ENCODE measurements at places on chromosomes 2 and 18.

DNA sequence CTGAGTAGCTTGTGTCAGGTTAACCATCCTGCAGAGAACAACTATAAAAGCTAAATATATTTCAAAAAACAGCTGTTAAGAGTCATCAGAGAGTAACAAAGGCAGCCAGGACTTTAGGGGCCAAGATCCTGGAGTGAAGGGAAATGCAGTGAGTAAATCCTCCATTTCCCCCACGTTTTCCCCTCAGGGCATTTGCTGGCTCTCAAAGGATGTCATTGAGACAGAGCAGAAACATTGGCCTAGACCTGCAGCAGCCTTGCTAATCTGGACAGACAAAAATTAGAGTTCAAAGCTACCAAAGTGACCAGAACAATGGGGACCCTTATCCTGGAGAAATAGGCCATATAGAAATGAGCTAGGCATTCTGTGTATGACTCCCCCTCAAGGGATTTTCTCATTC is 21.1 kb upstream of the KLHL29 start:
- DNase-seq, result no peak

DNA sequence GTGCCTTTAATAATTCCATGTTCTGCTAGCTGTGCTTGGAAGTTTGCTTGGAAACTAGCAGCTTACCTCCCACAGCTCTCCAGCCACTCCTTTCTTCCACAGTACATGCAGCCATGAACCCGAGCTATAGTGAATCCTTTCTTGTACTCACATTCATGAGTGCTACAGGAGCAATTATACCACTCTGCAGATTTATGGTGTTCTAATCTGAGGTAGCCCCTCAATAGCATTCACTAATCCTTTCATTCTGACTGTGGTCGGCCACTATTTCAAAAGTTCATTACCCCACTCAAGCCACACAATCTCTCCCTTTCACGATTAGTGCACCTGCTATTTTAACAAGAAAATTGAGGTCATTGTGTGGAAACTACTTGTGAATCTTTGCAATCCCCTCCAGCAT is 53.2 kb downstream of the CSRNP3 start:
- DNase-seq, result no peak

GRCh38 chr2:51039581-51039980 is 7.6 kb upstream of the NRXN1 start:
- DNase-seq, result no peak

GRCh38 chr2:216405588-216405987 is 6.7 kb upstream of the SMARCAL1 start:
- DNase-seq, result no peak

GRCh38 chr18:5238371-5238976 is 41.4 kb upstream of the AKAIN1 start:
- no peak for DNase-seq

DNA sequence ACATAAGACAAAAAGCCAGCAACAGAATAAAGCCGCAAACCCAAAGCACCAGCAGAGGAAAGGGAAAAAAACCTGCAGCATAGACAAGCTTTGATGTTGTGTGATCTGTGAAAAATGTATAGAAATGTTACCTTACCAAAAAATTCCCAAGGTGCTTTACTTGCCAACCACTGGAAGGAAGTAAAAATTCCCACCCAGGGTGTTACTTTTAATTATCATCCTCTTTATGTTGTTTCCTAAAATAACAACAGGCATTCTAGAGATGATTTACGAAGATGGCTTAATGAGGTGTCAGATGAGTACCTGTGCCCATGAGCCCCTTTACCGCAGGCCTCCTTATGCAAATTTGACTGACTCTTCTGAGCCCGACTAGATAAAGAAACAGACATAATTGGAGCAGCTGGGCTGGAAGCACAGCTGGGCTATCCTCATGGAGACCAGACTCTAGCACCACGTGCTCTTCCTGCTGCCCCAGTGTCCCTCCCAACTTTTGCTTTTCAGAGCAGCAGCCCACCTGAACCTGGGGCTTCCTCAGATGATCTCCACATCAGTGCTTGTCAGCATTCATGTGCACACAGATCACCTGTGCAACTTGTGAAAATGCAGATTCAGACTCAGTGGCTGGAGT is 41.5 kb downstream of the SRSF7 start:
- no peak for DNase-seq

DNA sequence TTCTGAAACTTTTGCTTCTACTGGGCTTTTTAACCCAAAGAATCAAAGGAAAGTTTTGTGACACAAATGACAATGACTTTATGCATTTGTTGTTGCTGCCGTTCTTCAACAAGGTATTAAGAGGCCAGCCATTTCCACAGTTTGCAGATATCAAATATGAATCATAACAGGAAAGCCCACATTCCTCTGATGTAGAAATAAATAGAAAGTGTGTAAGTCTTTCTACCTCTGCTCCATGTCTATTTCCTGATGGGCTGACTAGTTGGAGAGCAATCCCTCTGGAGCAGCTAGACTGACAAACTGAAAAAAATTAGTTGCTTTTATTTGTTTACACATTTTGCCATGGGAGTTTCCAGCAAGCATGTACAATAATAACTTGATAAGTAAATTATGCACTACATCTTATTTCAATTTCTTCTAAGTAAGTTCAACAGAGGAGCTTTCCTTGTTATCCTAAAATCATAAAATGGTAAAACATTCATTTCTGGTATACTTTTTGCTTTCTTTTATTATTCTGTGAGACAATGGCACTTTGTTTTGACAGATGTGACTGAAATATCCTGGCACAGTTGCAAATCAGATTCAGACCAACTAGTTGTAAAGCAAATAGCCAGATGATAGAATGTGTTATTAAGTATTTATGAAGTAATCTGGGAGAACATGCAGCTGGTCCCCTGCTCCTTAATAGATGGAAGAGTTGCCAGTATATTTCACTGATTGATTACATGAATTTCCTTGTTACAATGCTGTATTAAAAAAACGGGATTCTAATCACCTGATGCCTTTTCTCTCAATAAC is 266.7 kb downstream of the METTL4 start:
- no peak for DNase-seq

GRCh38 chr2:85472261-85472660 is 53.7 kb downstream of the SH2D6 start:
- DNase-seq, result no peak

GRCh38 chr18:78517973-78518372 is 461.6 kb upstream of the SALL3 start:
- no peak for DNase-seq
